HT1080 (cell line): ENCODE measurements at places on chromosomes 13 and 19. TPM values are rescaled to one million over a fixed set of nuclear protein-coding genes. Genes with fewer than 3 reads are reported as not detected.

- no peak for DNase-seq
Measured at GRCh38 chr13:58960888-58961287, 1202.8 kb downstream of the DIAPH3 start.

- no peak for DNase-seq
Measured at GRCh38 chr19:10353793-10354391, 14.5 kb upstream of the ICAM3 start.

DNA sequence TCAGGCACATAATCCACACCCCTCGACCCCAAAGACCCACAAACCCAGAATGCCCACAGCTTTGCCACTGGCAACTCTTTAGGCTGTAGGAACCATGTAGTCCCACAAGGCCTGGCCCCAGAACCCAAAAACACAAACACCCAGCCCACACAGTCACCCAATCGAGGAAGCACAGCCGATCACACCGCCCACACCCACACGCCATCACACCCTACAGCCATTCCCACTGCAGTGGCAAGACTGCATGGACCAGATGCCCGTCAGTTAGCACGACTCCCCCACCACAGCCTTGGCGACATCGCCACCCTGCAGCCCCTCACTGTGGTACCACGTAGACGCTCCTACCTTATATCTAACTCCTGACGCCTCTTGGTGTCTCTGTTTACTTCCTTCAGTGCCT is 24.0 kb upstream of the MEIS3 start:
- no peak for DNase-seq

LILRB5 gene
- not detected in 2 replicates for total RNA-seq
